ENCODE measurements at places on chromosomes 3 and 15.

GRCh38 chr3:141266797-141267555, 35.4 kb downstream of the PXYLP1 start:
- no peak for DNase-seq

DNA sequence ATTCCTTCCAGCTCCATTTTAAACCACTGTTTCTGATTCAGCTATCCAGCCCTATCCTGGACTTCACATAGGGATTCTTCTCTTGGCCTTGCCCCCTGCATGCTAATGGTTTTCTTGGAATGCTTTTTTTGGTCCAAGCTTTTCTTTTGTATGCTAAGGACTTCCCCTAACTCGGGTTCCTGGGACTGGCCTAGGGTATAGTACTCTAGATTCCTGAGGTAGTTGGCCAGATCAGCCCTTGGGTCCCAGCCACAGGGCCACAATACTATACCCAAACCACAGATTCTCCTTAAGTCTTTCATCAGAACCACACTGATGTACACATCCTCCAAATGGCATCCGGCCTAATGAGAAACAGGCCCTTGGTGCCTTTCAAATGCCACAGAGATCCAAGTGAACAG, 2.8 kb downstream of the FYCO1 start:
- no peak for DNase-seq

DNA sequence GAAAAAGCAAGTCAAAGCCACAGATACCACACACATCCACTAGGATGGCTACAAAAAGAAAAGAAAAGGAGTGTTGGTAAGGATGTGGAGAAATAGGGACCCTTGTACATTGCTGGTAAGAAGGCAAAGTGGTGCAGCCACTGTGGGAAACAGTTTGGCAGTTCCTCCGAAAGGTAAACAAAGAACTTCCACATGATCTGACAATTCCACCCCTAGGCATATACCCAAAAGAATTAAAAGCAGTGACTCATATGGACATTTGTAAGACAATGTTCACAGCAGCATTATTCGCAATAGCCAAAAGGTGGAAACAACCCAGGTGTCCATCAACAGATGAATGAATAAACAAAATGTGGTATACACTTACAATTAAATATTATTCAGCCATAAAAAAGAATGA, 22.2 kb upstream of the GMPPB start:
- DNase-seq: no peak

- no peak for DNase-seq
These were observed 25.5 kb upstream of the FLNB start for GRCh38 chr3:57982561-57983243.

DNA sequence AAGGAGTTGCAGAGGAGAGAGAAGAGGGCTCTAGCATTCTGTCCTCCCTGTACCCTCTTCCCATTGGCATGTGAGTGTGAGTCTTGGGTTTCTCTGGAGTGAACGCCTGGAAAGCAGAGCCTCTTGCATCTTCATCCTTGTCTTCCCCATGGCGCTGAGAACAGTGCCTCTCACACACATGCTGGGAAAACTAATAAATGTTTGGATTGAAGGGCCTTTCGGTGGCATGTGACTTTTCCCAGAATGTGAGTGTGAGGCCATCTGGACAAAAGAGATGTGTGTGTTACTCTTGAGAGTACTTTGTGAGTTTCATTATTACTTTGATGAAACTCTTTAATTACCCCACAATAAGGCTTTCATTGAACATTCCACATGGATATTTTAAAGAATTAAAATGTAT, 122.3 kb downstream of the MITF start:
- DNase-seq: no peak

- no peak for DNase-seq
These were observed 497.7 kb upstream of the THBS1 start for GRCh38 chr15:39083213-39083612.

- DNase-seq: no peak
These were observed 78.5 kb downstream of the MRPL46 start for GRCh38 chr15:88388686-88389085.

DNA sequence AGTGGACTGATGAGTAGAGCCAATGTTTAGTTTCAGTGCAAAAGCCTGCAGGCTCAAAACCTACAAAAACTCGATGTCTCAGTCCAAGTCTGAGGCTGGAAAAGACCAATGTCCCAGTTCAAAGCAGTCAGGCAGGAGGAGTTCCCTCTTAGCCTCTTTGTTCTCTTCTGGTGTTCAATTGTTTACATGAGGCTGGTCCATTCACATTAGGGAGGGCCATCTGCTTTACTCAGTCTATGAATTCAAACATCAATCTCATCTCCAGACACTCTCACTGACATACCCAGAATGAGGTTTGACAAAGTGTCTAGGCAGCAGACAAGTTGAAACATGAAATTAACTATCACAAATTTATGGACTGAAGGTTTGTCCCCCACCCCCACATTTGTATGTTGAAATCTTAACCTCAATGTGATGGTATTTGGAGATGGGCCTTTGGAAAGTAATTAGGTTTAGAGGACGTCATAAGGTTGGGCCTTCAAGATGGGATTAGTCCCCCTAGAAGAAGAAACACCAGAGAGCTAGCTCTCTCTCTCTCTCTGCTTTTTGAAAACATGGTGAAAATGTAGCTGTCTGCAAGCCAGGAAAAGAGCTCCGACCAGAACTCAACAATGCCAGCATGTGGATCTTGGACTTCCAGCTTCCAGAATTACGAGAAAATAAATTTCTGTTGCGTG, 438.5 kb upstream of the RGMA start:
- no peak for DNase-seq

- no peak for DNase-seq
These were observed 13.5 kb downstream of the TMC3 start for GRCh38 chr15:81360491-81360890.

GRCh38 chr3:244041-244440, 47.5 kb downstream of the CHL1 start:
- DNase-seq: no peak

GRCh38 chr3:63167113-63167512, 111.0 kb upstream of the SYNPR start:
- no peak for DNase-seq

- no peak for DNase-seq
These were observed 44.0 kb downstream of the SYNM start for GRCh38 chr15:99148851-99149276.

- DNase-seq: no peak
These were observed 163.3 kb downstream of the EPHA6 start for GRCh38 chr3:96977671-96978070.

DNA sequence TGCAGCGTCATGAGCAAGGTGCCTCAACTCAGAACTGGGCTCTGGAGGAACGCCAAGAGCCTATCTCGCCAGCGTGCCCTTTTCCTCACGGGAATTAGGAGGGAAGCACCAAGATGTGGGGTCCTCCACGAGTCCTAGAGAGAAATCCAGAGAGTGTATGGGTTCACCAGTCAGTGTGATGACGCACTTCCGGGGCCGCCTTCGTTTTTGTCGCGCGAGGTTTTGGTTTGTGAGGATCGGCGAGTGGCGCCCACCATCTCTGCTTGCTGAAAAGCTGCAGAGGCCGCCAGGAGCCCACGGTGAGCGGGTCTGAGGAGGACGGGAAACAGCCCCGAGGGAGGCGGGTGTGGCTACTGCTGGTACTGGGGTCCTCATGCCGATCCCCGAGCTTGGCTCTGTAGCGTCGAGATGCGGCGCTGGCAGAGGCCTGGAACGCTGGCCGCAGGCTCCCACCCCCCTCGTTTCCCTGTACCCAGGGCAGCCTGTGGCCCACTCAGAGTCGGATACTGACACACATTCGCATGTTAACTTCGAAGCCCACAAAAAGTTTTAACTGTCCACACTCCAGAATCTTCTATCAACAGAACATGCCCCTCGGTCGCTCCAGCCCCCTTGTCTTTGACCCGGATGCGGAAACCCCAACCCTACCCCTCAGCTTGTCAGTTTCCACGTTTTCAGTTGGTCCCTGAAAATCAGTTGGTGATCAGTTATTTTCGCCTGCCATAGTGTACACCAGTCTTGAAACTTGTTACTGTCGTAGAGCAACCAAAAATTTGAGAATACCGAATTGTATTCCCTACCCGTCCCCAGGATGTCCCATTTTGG, 30.4 kb downstream of the ZNF662 start:
- DNase-seq: no peak

- no peak for DNase-seq
These were observed 101.1 kb upstream of the THRB start for GRCh38 chr3:24595796-24596195.

DNA sequence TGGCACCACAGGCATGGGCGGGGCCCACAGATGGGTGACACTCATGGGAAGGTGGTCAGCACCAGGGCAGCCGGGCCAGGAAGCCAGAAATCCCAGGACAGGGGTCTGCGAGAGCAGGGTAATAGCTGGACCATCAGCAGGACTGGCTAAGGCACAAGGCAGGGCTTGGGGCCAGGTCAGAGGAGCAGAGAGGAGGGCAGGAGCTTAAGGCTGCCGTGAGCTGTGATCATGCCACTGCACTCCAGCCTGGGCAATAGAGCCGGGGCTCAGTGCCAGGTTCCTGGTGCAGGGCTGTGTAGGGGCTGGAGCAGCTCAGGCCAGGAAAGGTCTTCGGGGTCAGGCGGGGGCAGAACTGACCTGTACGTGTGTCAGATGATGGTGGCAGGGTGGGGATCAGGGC, 64.2 kb upstream of the LINGO1 start:
- no peak for DNase-seq

DNA sequence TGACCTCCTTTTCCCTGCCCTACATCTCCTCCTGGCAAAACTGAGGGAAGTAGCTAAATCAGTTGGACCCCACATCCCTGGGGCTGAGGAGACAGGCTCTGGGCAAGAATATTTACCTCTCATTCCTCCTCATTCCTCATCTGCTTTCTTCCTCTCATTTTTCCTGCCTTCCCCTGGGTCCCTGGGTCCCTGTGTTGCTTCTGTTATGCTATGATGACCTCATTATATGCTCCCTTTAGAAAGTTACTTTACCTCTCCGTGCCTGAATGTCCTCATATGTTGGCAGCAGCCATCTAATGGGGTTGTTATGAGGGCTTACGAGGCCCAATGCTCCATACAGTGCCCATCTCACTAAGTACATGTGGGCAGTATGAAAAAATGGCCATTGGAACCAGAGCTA, 1.2 kb upstream of the SHC4 start:
- no peak for DNase-seq

DNA sequence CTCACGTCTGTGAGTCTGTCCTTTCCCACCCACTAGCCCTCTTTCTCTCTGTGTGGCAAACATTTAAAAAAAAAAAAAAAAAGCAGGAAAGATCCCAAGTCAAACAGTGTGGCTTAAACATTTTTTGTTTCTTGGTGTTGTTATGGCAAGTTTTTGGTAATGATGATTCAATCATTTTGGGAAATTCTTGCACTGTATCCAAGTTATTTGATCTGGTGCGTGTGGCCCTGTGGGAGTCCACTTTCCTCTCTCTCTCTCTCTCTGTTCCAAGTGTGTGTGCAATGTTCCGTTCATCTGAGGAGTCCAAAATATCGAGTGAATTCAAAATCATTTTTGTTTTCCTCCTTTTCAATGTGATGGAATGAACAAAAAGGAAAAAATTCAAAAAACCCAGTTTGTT, 97.7 kb downstream of the GAP43 start:
- DNase-seq: no peak

DNA sequence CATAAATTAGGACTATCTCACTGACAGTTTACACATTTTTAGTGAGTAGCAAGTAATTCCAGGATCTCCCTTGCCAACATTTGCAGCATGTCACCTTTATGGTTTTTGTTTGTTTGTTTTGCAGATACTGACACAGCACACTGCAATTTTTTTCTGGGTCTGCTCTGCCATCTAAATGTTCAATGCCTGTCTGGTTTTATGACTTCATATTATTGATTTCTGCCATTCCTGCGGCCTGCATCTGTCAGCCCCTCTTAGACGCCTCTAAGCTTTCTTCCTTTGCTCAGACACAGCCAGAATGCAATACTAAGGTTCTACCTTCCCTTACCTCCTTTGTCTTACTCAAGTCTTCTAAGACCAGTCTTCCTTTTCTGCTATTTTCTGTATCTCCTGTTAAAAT, 321.2 kb upstream of the AZI2 start:
- DNase-seq: no peak

DNA sequence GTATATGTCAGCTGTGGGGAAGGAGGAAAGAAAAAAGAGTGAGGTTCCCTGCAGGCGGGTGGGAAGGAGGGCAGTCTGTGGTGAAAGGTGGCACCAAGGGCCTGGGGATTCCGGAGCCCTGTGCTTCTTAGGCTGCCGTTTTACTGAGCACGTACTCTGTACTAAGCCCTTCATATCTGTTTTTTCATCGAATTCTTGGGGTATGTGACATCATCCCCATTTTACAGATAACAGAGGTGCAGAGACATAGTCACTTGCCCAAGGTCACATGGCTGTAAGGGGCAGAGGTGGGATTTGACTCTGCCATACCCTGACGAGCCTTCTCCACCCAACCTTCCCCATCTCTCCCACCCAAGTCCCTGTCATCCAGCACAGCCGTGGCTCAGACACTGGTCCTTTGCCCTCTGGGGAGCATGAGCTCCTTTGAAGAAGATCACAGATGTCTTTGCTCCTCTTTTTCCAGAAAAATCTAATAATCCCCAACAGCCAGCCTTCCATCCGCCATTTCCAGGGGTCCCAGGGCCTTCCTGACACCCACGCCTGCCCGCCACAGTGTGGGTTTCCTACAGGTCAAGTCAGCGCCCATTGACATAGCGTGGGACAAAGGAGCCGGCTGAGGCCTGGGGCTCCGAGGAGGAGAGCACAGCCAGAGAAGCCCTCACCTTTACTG, 24.2 kb downstream of the CYP11A1 start:
- DNase-seq: no peak

DNA sequence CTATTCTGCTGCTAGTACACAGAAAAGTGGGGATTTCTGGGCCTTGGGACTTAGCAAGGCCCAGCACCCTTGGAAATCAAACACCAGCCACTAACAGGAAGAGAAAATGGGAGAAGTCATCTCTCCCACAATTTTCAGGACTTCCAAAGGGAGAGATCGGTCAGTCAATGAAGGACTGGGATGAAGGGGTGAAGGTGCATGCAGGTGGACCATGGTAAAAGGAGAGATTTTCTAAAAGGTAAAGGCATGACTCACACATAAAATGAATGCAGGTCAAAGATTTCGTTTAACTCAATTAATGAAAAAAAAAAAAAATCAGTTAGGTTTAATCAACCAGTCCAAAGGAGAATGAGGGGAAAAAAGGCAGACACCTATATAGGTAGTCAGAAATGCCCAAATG, 176.4 kb upstream of the PROK2 start:
- no peak for DNase-seq

DNA sequence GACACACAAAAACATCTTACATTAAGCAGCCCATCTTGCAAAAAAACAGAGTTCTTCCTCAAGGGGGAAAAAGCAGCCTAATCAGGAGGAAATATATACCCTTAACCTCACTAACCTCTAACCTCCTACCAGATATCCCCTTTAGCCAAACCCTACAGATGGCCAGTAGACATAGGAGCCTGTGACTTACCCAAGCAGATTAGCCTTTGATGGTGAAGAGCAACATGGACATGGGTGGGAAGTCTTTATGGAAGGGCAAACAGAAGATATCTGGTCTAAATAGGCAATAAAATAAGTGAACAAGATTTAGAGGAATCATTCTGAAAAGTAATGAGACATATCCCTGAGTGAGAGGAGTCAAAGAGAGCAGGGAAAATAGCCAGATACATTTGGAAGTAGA, 119.4 kb upstream of the ARPP21 start:
- no peak for DNase-seq
